Islet precursor cell (in vitro differentiated cells): ENCODE measurements at places on chromosomes 2 and 18.

DNA sequence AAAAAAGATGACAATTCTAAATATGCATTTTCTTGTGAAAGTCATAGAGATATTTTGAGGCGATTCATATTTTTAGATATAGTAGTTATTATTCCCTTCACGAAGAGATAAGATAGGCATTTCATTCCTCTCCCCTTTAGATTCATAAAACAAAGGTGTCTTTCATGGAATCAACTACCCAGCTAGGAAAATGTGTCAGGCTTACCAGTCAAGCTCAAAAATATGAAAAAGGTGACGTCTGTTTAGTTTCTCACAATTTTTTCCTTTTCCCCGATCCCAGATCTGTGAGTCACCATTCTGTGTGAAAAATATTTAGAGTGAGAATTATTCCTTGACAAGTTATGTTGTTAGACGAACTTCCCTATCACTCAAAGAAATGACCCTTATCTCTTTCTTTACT is 95.4 kb upstream of the FN1 start:
- DNase-seq = no peak

GRCh38 chr2:189327879-189328847 is 113.1 kb upstream of the WDR75 start:
- DNase-seq = no peak

DNA sequence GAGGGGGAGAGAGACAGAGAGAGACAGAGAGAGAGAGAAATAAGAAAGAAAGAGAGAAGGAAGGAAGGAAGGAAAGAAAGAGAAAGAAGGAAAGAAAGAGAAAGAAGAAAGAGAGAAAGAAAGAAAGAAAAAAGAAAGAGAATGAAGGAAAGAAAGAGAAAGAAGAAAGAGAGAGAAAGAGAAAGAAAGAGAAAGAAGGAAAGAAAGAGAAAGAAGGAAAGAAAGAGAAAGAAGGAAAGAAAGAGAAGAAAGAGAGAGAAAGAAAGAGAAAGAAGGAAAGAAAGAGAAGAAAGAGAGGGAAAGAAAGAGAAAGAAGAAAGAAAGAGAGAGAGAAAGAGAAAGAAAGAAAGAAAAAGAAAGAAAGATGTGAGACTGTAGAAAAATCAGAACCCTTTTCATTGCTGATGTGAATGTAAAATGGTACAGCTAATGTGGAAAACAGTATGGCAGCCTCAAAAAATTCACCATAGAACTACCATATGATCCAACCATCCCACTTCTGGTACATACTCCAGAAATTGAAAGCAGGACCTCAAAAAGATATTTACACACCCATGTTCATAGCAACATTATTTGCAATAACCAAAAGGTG is 203.4 kb upstream of the POU3F3 start:
- no peak for DNase-seq

- peak; percentile 41 for DNase-seq
Measured at GRCh38 chr2:10877651-10878111, 34.1 kb upstream of the KCNF1 start.

DNA sequence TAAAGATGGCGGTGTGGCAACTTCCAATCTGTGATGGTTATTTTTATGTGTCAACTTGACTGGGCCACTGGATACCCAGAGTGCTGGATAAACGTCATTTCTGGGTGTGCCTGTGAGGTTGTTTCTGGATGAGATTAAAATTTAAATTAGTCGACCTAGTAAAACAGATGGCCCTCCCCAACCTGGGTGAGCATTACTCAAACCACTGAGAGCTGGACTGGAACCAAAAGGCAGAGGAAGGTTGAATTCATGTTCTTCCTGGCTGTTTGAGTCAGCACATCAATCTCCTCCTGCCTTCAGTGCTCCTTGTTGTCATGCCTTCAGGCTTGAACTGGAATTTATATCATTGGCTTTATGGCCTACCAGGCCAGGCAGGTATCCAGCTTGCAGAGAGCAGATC is 190.8 kb upstream of the RGPD4 start:
- no peak for DNase-seq

- DNase-seq = no peak
Measured at GRCh38 chr18:57022716-57023115, 124.2 kb upstream of the BOD1L2 start.

- DNase-seq = peak; percentile 68
Measured at GRCh38 chr2:66576561-66577320, 141.8 kb downstream of the MEIS1 start.

DNA sequence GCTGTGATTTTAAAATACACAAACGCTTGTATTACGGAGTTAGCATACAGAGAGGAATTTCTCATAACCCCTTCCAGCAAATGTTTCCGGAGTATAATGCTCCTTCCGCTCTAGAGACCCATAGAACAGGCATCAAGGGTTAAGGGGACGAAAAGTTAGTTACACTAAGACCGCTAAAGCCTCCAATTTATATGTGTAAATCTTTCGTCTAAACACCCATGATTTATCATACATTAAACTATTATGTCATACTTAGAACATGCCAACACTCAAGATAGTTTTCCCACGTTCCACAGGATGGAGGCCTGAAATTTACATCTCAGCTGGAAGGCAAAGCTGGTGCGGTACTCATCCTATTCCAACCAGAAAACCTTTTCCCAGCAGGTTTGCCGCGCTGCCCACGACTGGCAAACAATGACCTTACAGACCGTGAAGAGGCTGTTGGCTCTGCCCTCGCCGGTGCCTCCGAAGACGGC is 650 bp downstream of the ORMDL1 start:
- no peak for DNase-seq

- DNase-seq = no peak
Measured at GRCh38 chr2:226772389-226773179, 27.0 kb downstream of the IRS1 start.

DNA sequence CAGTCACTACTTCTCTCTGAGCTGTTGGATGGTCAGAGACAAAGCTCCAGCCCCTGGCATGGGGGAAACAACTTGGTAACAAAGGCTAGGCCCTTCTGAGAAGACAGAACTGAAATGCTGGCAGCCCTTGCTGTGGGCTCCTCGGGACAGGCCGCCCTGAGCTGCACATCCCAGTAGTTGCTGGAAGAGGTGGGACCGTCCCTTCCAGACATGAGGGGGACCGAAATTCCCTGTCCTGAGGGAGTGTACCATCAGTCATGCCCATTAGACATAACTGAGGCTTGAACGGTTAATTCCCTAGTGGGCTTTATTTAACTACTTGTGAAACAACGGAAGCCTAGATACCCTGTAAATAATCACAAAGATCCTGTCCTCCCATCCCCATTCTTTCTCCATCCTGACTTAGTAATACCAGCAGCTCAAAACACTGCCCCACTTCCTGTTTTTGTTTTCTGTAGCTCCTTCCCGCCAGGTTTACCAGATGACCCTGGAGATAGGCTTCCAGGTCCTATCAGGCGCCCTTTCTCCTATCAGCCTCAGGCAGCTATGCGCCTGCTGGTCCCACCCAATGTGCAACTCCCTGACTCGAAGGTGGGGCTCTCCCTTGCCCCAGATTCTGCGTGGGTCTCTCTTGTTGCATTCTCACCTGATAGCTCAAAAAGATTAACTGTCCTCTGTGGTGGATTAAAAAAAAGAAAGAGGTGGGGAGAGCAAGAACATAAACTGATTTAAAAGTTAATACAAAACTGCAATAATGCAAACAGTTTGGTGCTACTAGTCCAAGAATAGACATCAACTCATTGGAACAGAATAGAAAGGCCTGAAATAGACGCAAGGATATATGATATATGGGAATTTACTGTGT is 37.0 kb upstream of the NT5DC4 start:
- no peak for DNase-seq

- DNase-seq = peak; percentile 21
Measured at GRCh38 chr2:236657215-236657614, 87.6 kb downstream of the ACKR3 start.

DNA sequence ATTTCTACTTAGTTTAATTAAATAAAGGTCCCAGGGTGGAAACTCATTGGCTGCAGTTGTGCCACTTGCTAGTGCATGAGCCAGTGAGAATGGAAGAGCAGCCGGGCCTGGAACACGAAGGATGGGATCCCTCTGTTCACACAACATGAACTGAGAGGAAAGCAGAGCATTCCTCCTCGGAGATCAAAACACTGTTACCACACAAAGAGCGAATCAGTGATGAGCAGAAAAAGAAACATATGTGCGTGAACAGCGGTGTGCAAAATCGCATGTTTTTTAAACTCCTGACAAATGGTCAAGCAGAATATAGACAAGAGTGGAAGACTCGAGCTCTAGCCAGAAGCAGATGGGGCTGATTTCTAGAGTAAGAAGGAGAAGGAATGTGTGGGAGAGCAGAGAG is 28.4 kb upstream of the ANKRD44 start:
- no peak for DNase-seq

GRCh38 chr2:149926149-149926548 is 338.6 kb upstream of the MMADHC start:
- no peak for DNase-seq

- DNase-seq = peak; percentile 54
Measured at GRCh38 chr2:166373951-166374350, 1.8 kb downstream of the SCN9A start.

DNA sequence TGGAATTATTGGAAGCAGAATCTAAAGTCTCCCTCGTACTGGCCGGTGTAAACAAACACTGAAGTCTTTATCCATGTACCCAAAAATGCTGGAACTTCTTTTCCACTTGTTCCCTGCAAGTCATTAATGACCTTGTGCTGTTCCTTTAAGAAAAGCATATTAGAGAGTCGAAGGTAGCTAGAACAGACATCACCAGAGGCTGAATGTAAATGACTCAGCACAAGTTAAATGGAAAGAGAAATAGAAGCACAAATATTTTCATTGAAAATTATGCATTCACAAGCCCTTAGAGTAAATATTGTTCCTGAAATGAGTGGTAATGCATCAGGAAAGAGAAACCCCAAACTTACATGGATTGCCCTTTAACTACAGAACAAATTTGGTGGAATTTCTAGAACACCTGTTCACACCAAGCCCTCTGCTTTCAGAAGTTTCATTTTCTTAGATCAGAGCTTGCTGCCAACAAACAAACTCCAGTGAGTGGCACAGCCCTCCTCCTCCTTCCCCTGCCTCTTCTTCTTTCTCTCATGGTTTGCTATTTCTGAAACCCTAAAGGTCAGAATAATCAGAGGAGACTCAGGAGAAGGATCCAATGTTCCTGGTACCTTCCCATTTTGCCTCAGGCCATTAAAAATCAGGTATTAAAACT is 264.3 kb downstream of the TXNL1 start:
- no peak for DNase-seq

GRCh38 chr2:29014811-29015421 is 33.8 kb downstream of the TOGARAM2 start:
- no peak for DNase-seq

- DNase-seq = no peak
Measured at GRCh38 chr2:85162746-85163301, 29.6 kb downstream of the TCF7L1 start.

GRCh38 chr2:120348134-120348736 is 2.3 kb downstream of the INHBB start:
- DNase-seq = no peak

DNA sequence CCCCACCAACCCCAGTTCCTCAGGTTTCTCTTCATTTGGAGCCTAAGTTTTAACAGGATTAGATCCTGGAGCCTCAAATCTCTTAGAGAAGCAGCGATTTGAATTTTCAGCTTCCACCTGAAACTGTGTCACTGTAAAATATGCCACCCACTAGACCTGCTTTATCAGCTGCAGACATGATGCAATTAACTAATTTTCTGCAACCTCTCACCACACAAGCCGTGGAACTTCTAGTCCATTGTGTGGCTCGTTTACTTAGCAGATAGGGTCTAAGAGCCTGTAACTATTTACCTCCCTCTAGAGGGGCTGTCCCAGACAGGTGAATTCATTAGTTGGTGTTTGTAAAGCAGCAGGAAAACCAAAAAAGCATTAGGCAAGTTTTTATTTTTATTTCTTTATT is 31.6 kb upstream of the FZD5 start:
- DNase-seq = no peak

DNA sequence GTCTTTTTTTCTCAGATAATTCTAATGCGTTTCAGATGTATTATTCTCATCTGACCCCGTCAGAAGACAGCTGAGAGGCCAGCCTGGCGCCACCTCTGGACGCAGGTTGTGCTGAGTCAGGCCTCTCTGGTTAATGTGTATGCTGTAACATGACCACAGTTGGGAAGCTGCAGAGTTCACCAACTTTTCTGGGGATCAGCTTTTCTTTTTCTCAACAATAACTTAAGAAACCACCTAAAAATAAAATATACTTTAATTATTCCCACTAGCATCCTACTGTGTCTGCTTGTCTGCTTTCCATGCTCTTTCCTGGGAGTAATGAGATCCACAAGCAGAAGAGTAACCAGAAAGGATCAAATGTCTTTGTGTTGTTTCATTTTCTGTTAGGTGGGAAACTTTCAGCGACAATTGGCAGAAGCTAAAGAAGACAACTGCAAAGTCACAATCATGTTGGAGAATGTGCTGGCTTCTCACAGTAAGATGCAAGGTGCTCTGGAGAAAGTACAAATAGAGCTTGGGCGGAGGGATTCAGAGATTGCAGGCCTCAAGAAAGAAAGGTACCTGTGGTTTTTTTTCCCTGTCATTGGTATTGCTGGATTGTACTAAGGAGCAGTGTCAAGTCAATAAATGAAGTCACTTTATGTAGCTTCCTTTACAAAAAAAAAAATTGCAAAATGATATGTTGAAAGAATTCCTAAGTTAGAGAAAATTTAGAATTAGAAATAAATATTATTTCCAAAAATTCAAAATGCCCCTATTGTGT is 79.8 kb downstream of the CCDC150 start:
- peak; percentile 70 for DNase-seq

GRCh38 chr2:24756789-24757188 is 36.4 kb downstream of the PTRHD1 start:
- no peak for DNase-seq

DNA sequence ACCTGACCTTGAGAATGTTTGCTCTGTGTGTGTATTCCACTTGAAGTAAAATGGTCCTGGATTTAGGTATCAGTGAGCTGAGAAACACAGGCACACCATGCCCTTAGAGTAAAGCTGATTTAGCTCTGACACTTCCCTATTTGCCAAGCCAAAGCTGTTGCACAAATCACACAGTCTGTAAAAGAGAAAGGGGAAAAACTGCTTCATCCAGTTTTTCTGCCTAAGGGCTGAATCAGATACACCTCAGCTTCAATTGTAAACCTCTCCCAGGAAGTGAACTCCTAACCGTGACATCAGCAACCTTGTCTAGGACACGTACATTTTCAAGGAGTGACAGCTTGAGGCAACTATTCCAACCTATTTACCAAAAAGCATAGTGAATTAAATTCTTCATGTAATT is 150.4 kb downstream of the NR4A2 start:
- DNase-seq = peak; percentile 71

- no peak for DNase-seq
Measured at GRCh38 chr2:107595749-107596148, 230.9 kb upstream of the RGPD4 start.

DNA sequence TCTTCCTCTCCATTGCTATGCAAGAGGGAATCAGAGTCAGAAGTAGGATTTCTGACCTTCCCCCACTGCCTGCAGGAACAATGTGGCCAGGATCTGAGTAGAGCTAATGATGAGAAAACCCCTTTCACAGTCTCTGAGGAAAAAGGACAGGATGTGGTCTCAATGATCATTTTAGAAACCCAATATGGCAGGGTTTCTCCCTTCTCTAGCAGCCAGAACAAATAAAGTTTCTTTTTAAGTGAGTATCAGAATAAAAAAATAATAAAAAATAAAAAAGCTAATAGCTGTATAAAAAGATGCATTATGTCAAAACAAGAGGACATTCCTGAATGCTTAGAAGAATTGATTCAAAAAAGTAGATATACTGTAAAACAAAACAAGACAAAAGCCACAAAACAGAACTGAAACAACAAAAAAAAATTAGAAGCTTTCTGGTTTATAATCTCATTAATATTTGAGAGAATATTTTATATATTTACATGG is 1124.9 kb upstream of the ZEB2 start:
- no peak for DNase-seq
